ENCODE measurements at places on chromosomes 3 and 15. TPM values are rescaled to one million over a fixed set of nuclear protein-coding genes. Genes with fewer than 3 reads are reported as not detected.

The MYH15 gene
- total RNA-seq = 0.15 TPM

The IL17RC gene
- total RNA-seq = 0.40 TPM

The SEMA5B gene
- total RNA-seq = not detected

The ACAN gene
- not detected for total RNA-seq

The PSTPIP1 gene
- total RNA-seq = 150 TPM

The HHLA2 gene
- 15.7 TPM for total RNA-seq

The RHOV gene
- total RNA-seq = not detected

The NFKBIZ gene
- 74.8 TPM for total RNA-seq

The ZIC4 gene
- total RNA-seq = not detected

The CLEC3B gene
- total RNA-seq = 0.41 TPM

The CFAP161 gene
- total RNA-seq = not detected

The BUB1B gene
- total RNA-seq = 71.8 TPM

The PRSS50 gene
- not detected for total RNA-seq

The DAPK2 gene
- total RNA-seq = 0.33 TPM

The ETFA gene
- 84.6 TPM for total RNA-seq

The AADACL2 gene
- not detected for total RNA-seq

The CCDC54 gene
- total RNA-seq = not detected

The SLC22A14 gene
- not detected for total RNA-seq

The SLC22A13 gene
- total RNA-seq = 0.50 TPM

The TRIM71 gene
- not detected for total RNA-seq

The TGM4 gene
- total RNA-seq = not detected

The ACKR4 gene
- not detected for total RNA-seq

The CCR3 gene
- 0.19 TPM for total RNA-seq

The GP9 gene
- total RNA-seq = not detected

The FSTL1 gene
- 0.31 TPM for total RNA-seq

The MKRN3 gene
- total RNA-seq = 6.2 TPM

The ALPK3 gene
- 0.22 TPM for total RNA-seq

The TMEM212 gene
- not detected for total RNA-seq

The SUMF1 gene
- total RNA-seq = 8.3 TPM

The ERICH6 gene
- total RNA-seq = 0.36 TPM

The MUC4 gene
- 0.17 TPM for total RNA-seq

The FETUB gene
- total RNA-seq = not detected

The CGNL1 gene
- not detected for total RNA-seq

The DISP2 gene
- 0.08 TPM for total RNA-seq
